ENCODE measurements at places on chromosomes 1 and 21. TPM values are rescaled to one million over a fixed set of nuclear protein-coding genes. Genes with fewer than 3 reads are reported as not detected.
A peak's percentile ranks its signal among the peaks of the same experiment; 100 is the strongest.

DNA sequence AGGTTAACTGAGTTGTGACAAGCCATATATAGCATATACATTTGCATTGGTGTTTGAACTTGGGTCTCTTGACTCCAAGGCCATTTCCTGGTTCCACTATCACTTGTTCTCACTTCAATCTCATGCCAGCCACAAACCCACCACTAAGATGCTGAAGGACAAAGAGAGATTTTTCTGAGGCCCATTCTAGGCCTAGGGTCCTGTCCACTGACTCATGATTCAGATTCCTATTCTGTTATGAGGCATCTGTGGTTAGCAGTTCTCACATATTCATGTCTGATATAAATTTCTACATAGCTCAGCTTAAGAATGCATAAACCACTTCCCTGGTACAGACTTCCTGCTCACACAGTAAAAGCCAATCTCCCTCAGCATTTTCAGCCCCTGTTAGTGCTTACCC is 326.1 kb upstream of the BEND5 start:
- peak; percentile 47 for DNase-seq

DNA sequence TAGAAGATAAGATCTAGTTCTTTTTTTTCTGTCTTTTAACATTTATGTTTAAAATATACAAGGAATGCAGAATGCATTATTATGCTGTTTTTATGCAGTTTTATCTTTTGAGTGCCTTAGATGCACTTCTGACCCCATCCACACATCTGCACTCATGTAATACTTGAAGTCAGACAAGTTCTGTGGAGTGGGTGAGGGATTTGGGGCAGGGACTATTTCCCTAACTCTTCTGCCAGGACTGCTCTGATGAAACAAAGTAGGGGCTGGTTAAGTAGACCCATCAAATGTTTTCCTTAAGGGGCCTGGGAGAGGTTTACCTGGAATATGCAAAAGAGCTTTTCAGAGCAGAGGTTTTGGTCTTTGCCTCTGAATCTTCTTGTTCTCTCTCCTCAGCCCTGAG is 11.4 kb downstream of the TRNAU1AP start:
- DNase-seq, result no peak

- no peak for DNase-seq
Observed at GRCh38 chr1:78440381-78440793, 50.4 kb upstream of the PTGFR start.

- DNase-seq, result no peak
Observed at GRCh38 chr21:46110499-46111192, 12.7 kb downstream of the COL6A2 start.

DNA sequence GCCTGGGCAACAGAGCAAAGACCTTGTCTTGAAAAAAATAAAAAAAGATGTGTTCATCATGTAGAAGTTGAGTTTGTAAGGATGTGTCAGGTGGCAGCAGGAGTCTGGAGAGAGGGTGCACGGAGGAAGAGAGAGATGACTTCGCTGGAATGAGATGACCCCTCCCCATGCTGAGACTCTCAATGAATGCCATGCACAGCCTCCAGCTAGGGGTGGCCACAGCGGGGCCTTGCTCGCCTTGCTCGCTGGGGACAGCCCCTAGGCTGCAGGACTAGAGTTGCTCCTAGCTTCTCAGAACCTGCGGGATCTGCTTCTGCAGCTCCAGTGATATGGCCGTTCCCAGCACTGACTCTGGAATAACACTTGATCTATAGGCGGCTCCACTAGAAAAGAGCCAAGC is 6.6 kb upstream of the C2CD2 start:
- no peak for DNase-seq

DNA sequence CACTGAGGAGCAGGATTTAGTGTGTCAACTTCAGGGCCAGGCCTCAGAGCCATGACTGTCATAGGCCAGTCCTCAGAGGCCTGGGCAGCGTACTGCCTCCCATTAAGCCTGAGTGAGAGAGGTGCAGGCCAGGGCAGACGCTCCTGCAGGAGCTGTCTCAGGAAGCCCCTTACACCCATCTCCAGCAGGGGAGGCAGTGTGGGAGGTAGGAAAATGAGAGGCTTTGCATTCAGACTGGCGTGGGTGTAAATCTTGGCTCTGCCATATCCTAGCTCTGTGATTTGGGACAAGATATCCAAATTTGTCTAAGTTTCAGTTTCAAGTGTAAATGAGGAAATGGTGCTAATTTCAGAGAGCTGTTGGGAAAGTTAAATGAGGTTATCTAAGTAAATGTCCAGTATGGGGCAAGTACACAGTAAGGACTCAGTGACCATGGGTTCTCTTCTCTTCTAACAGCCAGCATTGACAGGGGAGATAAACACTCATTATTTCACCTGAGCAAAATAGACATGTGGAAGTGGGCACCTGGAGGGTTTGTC is 184.1 kb downstream of the ZSCAN20 start:
- DNase-seq, result no peak

- DNase-seq, result no peak
Observed at GRCh38 chr1:24786191-24786590, 40.9 kb downstream of the CLIC4 start.

- DNase-seq, result no peak
Observed at GRCh38 chr1:39795651-39796050, 7.0 kb upstream of the BMP8B start.

GRCh38 chr1:153357076-153357852 is 390 bp upstream of the S100A9 start:
- DNase-seq, result no peak

DNA sequence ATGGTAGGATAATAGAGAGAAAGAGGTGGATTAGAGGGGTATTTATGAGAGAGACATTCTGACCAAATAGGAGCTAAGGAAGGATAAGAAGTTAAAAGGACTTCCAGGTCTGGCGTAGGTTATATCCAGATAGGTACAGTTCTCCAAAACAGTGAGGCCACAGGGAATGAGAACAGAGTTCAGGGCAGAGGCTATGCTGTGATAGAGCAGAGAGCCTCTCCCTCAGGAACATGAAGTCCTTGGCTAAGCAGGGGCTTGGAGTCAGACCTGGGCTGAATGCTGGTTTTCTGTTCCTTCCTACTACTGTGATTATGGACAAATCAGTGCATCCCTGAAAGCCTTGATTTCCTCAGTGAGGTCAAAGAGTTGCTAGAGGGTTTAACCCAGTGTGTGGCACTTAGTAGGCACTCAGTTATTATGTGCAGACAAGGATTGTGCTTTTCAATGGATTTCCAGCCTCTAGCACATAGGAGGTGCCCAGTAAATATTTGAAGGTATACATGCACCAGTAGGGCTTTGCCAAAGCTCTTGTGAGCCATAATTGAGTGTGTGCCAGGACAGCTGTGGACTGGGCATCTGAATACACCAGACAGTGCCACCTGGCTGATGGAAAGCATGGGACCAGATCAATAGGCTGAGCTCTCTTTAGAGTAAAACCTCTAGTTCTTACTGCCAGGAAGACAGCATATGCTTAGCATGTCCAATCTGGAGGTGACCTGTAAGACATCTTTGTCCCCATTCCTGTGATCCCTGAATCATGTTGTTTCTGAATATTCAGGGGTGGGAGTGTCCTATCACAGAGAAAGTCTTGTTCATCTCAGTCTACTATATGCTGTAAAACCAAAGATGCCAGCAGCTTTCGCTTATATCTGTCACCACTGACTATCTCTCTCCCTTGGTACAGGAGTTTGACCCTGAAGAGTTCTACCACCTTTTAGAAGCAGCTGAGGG is 111.1 kb downstream of the PIK3R3 start:
- DNase-seq, result no peak

DNA sequence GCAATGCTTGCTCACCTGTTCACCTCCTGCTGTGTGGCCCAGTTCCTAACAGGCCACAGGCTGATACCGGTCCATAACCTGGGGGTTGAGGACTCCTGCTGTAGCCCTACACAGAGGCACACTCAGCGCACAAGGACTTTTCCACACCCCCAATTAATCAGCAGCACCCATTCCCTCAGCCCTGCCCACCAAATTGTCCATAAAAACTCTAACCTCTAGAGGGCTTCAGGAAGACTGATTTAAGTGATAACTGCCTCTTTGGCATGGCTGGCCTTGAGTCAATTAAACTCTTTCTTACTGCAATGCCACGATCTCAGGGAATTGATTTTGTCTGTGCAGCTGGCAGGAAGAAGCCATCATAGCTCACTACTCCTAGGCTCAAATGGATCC is 71.3 kb upstream of the MUTYH start:
- no peak for DNase-seq

DNA sequence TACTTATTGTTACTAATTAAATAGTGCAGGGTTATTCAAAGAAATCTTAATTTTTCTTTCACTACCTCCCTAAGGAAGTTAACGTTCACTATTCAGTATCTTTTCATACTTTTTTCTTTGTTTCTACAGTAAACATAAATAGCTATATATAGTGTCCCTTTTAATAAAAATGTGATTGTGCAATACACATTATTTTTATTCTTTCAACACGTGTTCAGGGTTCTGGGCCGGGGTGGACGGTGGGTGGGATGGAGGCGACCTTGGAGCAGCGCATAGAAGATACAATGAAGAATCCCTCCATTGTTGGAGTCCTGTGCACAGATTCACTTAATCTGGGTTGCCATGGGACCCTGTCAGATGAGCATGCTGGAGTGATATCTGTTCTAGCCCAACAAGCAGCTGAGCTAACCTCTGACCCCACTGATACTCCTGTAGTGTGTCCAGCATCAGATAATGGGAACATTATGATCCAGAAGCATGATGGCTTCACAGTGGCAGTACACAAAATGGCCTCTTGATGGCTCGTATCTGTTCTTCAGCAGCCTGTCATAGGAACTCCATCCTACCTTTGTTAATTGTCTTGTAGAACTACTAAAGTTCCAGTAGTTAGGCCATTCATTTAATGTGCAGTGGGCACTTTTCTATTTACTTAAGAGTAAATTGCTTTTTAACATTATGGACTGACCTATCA is 155.9 kb upstream of the L1TD1 start:
- no peak for DNase-seq

GRCh38 chr1:93575621-93576284 is 105.9 kb downstream of the BCAR3 start:
- DNase-seq, result no peak

Gene ERRFI1
- 9.7 TPM for total RNA-seq

Gene RHD
- not detected for total RNA-seq

Gene CYP4B1
- not detected for total RNA-seq

Gene HHAT
- total RNA-seq, result 8.4 TPM

Gene KRTAP11-1
- total RNA-seq, result not detected

Gene SERTAD4
- total RNA-seq, result 0.63 TPM

Gene ROR1
- total RNA-seq, result 28.0 TPM

Gene NRDC
- 51.3 TPM for total RNA-seq

Gene RNF223
- 1.7 TPM for total RNA-seq

Gene ADAMTS5
- total RNA-seq, result 0.21 TPM

Data from cardiac muscle cell (in vitro differentiated cells and primary cell).